CD4-positive, alpha-beta T cell (primary cell): ENCODE measurements at places on chromosomes 6 and 20. TPM values are rescaled to one million over a fixed set of nuclear protein-coding genes. Genes with fewer than 3 reads are reported as not detected.

The MAFB gene
- total RNA-seq = 3.7 TPM

The RBPJL gene
- not detected for total RNA-seq

The GCNT2 gene
- 1.5 TPM for total RNA-seq

The RNF144B gene
- total RNA-seq = 3.5 TPM

The FERMT1 gene
- not detected for total RNA-seq

The MYLK4 gene
- 2.0 TPM for total RNA-seq

The GSTA3 gene
- not detected for total RNA-seq

The SIRPA gene
- 0.64 TPM for total RNA-seq

The LAMA2 gene
- total RNA-seq = 0.05 TPM

The BTN1A1 gene
- not detected for total RNA-seq

The VTA1 gene
- 18.0 TPM for total RNA-seq

The GTSF1L gene
- total RNA-seq = not detected

The MYH7B gene
- 0.58 TPM for total RNA-seq

The GHRH gene
- not detected for total RNA-seq

The FGD2 gene
- 1.2 TPM for total RNA-seq

The PNLDC1 gene
- total RNA-seq = not detected

The C20orf204 gene
- total RNA-seq = 6.1 TPM

The TULP4 gene
- 66.1 TPM for total RNA-seq

The LINC00237 gene
- total RNA-seq = not detected

The SPATA25 gene
- 0.49 TPM for total RNA-seq

The EYA2 gene
- not detected for total RNA-seq

The TRIM10 gene
- not detected for total RNA-seq

The POPDC3 gene
- not detected for total RNA-seq

The CGA gene
- not detected for total RNA-seq

The NHSL1 gene
- total RNA-seq = 0.06 TPM

The WFDC10B gene
- not detected for total RNA-seq

The WDR27 gene
- total RNA-seq = 22.0 TPM

The GPX5 gene
- total RNA-seq = not detected

The TNXB gene
- total RNA-seq = 9.0 TPM

The OPRL1 gene
- 1.2 TPM for total RNA-seq

The IPCEF1 gene
- 96.8 TPM for total RNA-seq

The BTNL2 gene
- total RNA-seq = not detected

The SNAP91 gene
- not detected for total RNA-seq

The TAF4 gene
- 12.5 TPM for total RNA-seq

The ARG1 gene
- 0.50 TPM for total RNA-seq

The TCP11 gene
- total RNA-seq = not detected

The ZNF391 gene
- total RNA-seq = 1.6 TPM

The BMP7 gene
- not detected for total RNA-seq

The CD93 gene
- 1.1 TPM for total RNA-seq

The RPN2 gene
- total RNA-seq = 65.8 TPM

The AIG1 gene
- total RNA-seq = 7.4 TPM

The TRAPPC3L gene
- total RNA-seq = not detected

The C4B gene
- 4.0 TPM for total RNA-seq

The PRSS16 gene
- total RNA-seq = 0.98 TPM

The STX11 gene
- total RNA-seq = 16.1 TPM

The PAQR8 gene
- total RNA-seq = 1.9 TPM

The RIMS1 gene
- total RNA-seq = not detected

The RBM24 gene
- 0.33 TPM for total RNA-seq

The PRDM13 gene
- total RNA-seq = not detected

The TBC1D22B gene
- 6.6 TPM for total RNA-seq
